ENCODE measurements at places on chromosomes 7 and 10. TPM values are rescaled to one million over a fixed set of nuclear protein-coding genes. Genes with fewer than 3 reads are reported as not detected.
A peak's percentile ranks its signal among the peaks of the same experiment; 100 is the strongest.

DNA sequence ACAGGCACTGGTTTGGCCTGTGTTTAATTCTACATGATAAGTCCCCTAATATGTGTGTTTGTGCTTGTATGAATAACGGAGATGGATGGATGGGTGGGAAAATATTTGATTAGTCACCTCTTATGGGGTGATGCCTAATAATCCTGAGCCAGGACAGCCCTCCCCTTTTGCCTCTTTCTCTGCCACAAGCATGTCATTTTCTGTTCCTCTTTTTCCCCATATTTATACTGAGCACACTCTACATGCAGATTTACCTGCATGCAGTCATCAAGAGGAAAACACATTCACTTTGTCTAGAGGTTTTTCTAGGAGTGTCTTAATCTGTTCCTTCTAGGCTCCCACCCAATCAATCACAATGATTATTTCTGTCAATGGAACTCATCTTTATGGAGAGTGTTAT is 111.6 kb upstream of the TBX20 start:
- H3K27ac ChIP-seq: no peak overlapping the region
- no peaks in the 10 kb centered on the region for H3K4me1 ChIP-seq
- no peaks in the 10 kb centered on the region for H3K27me3 ChIP-seq
- H3K36me3 ChIP-seq: no peaks in the 10 kb centered on the region
- DNase-seq: no peak
- H3K4me3 ChIP-seq: no peak overlapping the region

DNA sequence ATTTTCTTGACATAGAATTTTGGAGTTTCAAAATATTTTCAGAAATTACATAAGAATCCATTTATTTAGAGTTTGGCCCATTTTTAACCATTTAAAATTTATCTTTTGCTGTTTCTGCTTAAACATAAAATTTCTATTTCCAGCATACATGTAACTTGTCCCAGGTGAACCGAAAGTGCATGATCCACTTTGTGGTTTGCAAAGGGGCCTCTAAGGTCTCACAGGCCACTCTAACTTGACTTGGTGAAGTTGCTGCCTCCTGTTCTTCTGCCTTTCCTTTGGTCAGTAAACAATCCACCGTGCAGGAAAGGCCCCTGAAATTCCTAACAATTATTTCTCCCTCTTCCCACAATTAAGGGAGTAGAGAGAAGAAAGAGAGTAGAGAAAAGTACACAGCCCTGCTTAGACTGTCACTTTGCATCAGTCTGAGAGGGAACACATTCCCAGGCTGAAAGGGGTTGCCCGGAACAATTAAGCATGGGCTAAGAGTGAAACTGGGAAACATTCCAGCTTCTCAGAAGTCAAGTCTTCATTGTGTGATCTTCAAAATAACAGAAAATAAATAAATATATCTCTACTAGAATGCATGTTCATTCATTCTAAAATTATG is 79.5 kb upstream of the SEMA3A start:
- no peak overlapping the region for H3K27ac ChIP-seq
- no peaks in the 10 kb centered on the region for H3K36me3 ChIP-seq
- H3K27me3 ChIP-seq: no peaks in the 10 kb centered on the region
- no peaks in the 10 kb centered on the region for H3K4me1 ChIP-seq
- DNase-seq: no peak

DNA sequence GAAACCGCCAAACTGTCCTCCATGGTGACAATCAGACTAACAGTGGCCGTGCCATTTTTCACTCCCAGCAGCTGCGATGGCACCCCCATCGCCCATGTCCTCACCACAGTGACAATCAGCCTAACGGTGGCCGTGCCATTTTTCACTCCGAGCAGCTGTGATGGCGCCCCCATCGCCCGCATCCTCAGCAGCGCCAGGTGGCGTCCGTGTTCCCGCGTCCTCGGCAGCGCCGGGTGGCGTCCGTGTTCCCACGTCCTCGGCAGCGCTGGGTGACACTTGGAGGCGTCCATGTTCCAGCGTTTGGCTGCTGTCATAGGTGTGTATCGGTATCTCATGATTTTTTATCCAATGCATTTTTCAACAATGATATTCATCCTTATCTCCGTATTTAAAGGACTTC is 267.3 kb downstream of the PTPRN2 start:
- H3K36me3 ChIP-seq: no peaks in the 10 kb centered on the region
- no peak overlapping the region for H3K4me3 ChIP-seq
- H3K27me3 ChIP-seq: no peaks in the 10 kb centered on the region
- no peak for DNase-seq
- H3K27ac ChIP-seq: no peak overlapping the region

DNA sequence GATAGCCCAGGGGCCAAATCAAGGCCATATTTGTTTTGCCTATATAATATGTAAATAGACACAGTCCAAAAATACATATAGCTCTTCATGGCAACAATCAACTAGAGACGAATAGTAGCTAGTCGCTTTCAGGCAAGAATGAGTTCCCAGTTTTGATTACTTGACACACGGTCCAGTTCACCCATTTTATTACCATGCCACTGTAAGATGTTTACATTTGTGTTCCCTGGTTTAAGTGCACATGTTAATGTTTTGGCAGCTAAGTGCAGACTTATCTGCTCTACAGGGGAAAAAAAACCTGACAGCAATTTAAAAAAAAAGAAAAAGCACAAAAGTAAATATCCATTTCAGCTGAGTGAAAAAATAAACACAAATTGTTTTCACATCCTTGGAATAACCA is 213.1 kb downstream of the TPK1 start:
- H3K4me1 ChIP-seq: no peaks in the 10 kb centered on the region
- DNase-seq: no peak
- no peaks in the 10 kb centered on the region for H3K27me3 ChIP-seq

GRCh38 chr7:130954918-130955564 is 221.0 kb upstream of the KLF14 start:
- no peak overlapping the region for H3K4me3 ChIP-seq
- no peaks in the 10 kb centered on the region for H3K36me3 ChIP-seq
- no peaks in the 10 kb centered on the region for H3K27me3 ChIP-seq

GRCh38 chr10:31765541-31765940 is 163.1 kb downstream of the ARHGAP12 start:
- H3K4me3 ChIP-seq: no peak overlapping the region
- H3K4me1 ChIP-seq: no peaks in the 10 kb centered on the region
- no peak for DNase-seq
- H3K27ac ChIP-seq: no peak overlapping the region
- H3K36me3 ChIP-seq: no peaks in the 10 kb centered on the region

DNA sequence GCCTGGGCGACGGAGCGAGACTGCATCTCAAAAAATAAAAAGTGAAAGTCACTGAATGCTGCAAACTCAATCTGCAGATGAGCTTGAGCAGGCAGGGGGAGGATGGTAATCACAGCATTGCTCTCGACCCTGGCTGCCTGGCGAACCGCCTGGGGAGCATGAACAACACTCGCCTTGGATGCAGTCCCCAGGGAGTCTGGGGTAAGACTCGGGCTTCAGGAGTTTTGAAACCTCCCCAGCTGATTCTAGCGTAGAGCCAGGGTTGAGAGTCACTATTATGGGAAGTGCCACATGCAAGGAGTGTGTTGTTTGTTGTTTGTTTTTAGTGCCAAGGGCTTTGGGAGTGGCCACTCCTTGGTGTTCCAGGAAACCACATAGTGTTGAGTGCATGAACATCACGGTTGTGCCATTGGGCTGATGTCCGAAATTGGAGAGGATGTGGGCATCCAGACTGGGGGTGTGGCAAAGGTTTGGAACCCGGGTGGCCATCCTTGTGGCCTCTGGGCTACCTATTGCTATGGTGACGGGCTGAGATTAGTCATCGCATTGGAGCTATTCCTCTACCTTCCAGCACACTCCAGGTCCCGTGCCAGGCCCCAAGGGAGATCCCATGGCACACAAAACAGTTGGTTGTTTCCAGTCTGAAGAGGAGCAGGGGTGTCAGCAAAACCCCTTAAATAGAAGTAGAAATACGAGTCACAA is 92.6 kb downstream of the RGS10 start:
- H3K27me3 ChIP-seq: no peaks in the 10 kb centered on the region
- peak; percentile 49 for DNase-seq
- H3K4me3 ChIP-seq: no peak overlapping the region

DNA sequence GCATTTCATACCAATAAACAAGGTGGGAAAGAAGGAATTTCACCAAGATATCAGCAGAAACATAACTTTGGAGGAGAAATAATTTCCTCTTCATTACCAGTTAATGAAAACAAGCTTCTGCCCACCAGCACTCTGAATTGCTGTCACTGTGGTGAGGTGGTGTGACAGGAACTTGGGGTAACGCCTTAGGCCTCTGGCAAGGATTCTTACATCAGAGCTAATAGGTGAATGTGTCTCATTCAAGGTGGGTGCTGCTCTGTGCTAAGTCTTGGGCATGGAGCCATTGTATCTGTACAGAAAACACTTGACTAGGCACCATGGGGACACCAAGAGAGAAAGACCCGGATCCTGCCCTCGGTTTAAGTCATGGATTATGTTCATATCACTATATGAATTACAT is 8.3 kb upstream of the LOXL4 start:
- DNase-seq: no peak
- H3K4me3 ChIP-seq: no peak overlapping the region
- H3K36me3 ChIP-seq: no peaks in the 10 kb centered on the region
- H3K4me1 ChIP-seq: no peaks in the 10 kb centered on the region
- no peaks in the 10 kb centered on the region for H3K27me3 ChIP-seq
- no peak overlapping the region for H3K27ac ChIP-seq

- no peaks in the 10 kb centered on the region for H3K4me1 ChIP-seq
- no peaks in the 10 kb centered on the region for H3K27me3 ChIP-seq
- H3K27ac ChIP-seq: no peak overlapping the region
- no peaks in the 10 kb centered on the region for H3K36me3 ChIP-seq
- no peak for DNase-seq
Observed at GRCh38 chr10:35503578-35503977, 101.6 kb upstream of the GJD4 start.

DNA sequence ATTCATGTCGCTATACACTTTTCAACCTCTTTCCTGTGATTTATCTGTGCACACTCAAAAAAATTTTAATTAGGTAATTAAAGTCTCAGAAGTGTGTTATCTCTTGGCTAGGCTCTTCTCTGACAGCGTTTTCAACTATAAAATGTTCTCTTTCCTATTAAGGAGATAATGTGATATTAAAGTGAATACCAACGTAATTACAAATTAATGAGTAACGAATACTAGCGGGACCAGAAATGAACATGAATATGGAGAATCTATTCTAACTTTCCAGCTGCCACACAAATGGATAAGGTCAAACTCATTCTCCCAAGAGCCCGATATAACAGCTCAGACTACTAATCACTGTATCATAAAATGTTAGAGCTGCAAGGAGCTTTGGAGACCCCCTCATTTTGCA is 12.0 kb downstream of the COL1A2 start:
- peak overlapping the region; percentile 48 for H3K27ac ChIP-seq
- DNase-seq: no peak
- no peak overlapping the region for H3K4me3 ChIP-seq
- no peaks in the 10 kb centered on the region for H3K27me3 ChIP-seq
- H3K36me3 ChIP-seq: no peaks in the 10 kb centered on the region
- H3K4me1 ChIP-seq: peaks cover 7% of the 10 kb centered on the region

DNA sequence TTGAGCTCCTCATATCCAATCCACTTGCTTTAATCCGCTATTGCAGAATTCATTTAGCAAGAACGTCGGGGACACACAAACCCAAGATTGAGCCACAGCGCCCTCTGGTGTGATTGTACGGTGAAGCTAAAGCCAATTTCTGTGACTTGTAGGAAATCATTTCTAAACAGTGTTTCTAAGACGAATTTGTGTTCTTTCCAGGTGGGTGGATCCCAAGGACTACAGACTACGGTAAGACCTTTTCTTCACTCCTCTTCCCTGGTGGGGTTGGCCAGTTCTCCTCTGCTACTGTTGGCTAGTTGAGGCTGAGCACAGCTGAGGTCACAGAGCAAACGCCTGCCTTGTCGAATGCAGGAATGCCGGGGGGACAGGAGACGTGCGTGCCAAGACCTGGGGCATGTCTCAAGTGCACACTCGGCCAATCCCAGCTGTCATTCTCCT is 5.2 kb downstream of the DMBT1 start:
- no peak overlapping the region for H3K27ac ChIP-seq
- peak; percentile 86 for DNase-seq
- no peaks in the 10 kb centered on the region for H3K4me1 ChIP-seq
- H3K36me3 ChIP-seq: no peaks in the 10 kb centered on the region

- no peaks in the 10 kb centered on the region for H3K27me3 ChIP-seq
- no peaks in the 10 kb centered on the region for H3K36me3 ChIP-seq
- H3K4me3 ChIP-seq: no peak overlapping the region
- H3K27ac ChIP-seq: no peak overlapping the region
Observed at GRCh38 chr10:77606751-77607150, 30.9 kb downstream of the KCNMA1 start.

DNA sequence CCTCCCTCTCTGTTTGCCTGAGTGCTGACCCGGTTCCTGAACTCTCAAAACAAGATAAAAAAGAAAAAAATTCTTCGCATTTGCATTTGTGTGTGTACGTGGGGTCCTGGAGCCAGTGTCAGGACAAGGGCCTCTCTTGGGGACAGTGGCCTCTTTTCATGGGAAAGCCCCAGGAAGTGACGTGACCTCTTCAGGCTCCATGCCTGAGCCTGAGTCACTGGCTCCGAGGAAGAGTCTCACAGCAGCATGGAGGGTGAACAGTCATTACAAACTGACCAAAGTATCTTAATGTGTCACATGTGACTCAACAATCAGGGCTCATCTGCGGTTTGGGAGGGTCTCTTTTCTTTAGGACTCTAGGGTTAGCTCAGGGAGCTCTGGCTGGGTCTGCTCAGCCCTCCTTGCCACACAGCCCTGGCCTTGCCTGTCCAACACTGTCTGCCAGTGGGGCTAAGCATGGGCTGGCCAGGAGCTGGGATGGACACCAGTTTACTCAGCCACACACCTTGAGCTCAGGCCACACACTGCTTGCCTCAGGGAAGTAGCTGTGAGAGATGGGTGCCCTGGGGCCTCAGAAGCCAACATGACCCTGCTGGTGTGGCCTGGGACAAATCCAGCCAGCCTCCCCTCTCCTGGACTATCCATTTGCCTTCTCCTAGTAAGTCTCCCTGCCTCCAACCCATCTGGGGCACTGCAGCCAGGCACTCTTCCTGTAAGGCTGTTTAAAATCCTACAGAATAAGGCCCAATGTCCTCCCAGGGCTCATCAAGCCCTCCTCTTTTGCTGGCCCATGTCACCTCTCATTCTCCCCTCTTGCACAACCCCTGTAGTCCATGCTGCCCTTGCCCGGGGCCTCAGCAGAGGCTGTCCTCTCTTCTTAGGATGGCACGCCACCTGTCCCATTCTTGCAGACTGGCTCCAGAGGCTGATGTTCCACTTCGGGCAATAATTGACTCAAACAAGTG is 10.5 kb downstream of the TMEM273 start:
- no peak overlapping the region for H3K4me3 ChIP-seq
- H3K4me1 ChIP-seq: no peaks in the 10 kb centered on the region
- H3K27ac ChIP-seq: peak overlapping the region; percentile 2
- no peak for DNase-seq

GRCh38 chr7:47488969-47489342 is 93.0 kb downstream of the TNS3 start:
- no peak overlapping the region for H3K4me3 ChIP-seq
- H3K4me1 ChIP-seq: peaks cover under 1% of the 10 kb centered on the region
- no peak overlapping the region for H3K27ac ChIP-seq
- no peaks in the 10 kb centered on the region for H3K36me3 ChIP-seq

Gene WNT2
- not detected for total RNA-seq

Gene LBX1
- total RNA-seq: not detected
